ENCODE measurements at places on chromosomes 11 and 22.

DNA sequence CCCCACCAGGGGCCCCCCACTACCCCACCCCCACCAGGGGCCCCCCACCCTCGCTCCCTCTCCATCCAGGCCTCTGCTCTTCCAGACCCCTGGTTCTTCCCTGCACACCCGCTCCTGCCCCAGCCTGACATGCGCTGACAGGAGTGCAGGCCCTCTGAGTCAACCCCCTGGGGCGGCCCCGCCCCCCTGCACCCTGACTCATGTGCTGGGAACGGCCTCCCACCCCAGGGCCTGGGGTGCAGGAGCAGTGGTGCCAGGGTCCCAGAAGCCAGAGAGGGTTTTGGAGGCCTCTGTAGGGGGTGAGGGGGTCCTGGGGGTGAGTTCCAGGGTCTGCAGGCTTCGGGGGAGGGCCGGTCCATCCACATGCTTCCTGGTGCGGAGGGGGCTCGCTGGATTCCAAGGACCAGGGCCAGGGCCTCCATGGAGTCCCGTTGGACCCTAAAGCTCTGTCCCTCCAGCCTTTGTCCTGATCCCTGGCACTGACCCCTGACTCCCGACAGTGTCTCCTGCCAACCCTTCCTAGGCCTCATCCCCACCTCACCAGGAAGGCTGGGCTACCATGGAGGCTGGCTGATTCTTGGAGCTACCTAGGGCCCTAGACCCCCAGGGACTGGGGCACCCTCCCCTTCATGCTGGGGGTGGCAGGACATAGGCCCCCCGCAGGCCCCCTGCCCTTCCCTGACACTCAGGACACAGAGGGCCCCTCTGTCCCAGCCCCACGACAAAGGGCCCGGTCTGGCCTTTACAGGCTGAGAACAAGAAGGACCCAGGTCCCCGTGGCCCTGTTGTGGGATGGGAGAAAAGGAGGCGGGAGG is 583 bp upstream of the PKP3 start:
- no peak for DNase-seq

DNA sequence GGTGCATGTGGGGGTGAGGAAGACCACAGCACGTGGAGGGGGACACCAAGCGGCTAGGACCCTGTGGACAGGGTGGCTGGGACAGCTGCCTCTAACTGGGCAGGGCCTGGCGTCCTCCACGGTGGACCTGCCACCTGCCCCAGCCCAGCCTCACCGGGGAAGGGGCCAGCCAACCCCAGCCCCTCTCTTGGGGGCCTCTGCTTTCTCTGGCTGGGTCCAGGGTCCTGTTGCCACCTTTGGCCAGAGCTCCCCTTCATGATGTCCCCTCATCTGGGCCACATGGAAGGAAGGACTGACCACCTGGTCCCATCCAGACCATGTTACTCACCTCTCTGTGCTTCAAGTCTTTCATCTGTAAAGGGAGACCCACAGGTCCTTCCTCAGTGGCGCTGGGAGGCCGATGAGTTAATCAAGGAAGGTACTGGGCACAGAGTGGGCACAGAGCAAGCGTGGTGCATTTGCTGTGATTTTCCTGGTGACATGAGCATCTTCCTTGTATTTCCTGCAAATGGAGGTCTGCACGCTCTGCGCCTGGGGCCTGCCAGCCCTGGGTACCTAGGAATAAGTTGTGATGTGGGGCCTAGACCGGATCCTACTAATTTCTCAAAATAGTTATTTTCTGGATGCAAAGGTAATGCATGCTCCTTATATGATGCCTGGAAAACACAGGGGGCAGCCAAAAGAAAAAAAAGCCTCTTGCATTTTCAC is 538.4 kb downstream of the TBC1D22A start:
- no peak for DNase-seq

- no peak for DNase-seq
These were observed 2.1 kb downstream of the MAPK8IP1 start for GRCh38 chr11:45887587-45887986.

DNA sequence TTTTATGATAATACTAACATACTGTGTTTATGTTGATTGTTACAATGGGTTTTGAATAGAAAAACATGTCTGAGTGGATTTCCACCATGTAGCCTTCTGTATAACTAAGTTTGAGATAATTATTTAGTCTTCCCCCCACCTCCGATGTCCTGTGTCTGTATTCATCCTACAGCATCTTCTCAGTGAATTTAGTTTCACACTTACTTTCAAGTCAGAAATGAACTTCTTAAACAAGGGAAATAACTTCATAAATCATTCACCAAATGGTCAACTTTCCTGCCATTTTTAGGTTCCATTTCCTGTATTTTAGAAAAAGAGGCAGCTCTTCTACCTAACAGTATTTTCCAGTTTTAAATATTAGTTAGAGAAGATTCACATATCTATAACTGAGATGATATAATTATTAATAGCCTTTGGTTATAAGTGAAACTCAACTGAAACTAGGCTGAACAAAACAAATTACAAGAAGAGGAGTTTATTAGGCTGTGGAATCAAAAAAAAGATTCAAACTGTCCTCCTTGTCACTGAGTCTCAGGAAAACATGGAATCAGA is 3.5 kb downstream of the OR51B5 start:
- no peak for DNase-seq

- no peak for DNase-seq
These were observed 74.7 kb downstream of the NARS2 start for GRCh38 chr11:78499971-78500370.

- no peak for DNase-seq
These were observed 37.1 kb upstream of the HORMAD2 start for GRCh38 chr22:30043161-30043560.

- no peak for DNase-seq
These were observed 813.3 kb downstream of the OPCML start for GRCh38 chr11:132718711-132719671.

DNA sequence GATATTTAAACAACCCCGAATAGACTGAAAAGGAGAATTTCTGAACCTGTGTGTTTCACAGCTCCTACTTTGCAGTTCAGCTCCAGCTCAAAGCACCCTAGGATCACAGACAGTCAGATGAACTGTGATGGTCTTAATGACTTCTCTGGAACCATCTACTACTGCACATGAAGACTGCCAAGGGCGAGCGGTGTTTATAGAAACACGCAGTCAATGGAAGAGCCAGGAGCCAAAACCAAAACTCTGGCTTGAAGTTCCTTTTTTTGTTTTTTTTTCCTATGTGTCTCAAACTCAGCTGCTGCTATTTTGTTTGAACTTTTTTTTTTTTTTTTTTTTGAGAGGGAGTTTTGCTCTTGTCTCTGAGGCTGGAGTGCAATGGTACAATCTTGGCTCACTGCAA is 382.6 kb upstream of the SYN3 start:
- no peak for DNase-seq

DNA sequence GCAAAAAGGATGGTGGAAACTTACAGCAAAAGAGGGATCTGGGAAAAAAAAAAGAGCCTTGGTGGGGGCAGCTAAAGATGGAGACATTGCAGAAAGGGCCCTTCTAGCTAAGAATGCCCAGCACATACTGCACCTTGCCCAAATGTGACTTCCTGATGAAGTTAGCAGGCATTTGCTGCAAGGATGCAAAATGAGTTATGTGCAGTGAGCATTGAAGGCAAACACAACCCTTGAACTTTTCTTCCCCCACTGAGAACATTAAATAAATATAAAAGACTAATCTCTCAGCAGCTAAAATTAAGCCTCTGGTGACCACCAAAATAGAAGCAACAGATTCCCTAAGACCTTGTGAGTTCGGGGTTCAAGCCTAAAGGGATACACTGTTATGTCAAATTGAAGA is 129.9 kb downstream of the ARL14EP start:
- no peak for DNase-seq

- DNase-seq, result no peak
These were observed 3.5 kb downstream of the H19 start for GRCh38 chr11:1994121-1994520.

DNA sequence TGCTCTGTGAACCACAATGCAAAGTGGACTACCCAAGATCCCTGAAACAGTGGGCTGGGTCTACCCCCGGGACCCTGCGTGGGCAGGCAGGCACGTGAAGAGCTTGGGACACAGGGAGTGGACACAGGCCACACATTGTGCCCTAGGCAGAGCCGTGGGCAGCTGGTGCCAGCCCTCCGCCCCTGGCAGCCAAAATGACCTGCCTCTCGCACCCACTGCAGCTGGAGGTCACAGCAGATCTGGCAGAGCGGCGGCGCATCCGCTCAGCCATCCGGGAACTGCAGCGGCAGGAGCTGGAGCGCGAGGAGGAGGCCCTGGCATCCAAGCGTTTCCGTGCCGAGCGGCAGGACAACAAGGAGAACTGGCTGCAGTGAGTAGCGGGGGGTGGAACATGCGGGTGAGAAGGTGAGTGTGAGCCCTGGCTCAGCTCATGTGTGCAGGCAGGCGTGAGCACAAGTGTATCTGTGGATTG is 6.7 kb downstream of the SMTN start:
- DNase-seq, result no peak

DNA sequence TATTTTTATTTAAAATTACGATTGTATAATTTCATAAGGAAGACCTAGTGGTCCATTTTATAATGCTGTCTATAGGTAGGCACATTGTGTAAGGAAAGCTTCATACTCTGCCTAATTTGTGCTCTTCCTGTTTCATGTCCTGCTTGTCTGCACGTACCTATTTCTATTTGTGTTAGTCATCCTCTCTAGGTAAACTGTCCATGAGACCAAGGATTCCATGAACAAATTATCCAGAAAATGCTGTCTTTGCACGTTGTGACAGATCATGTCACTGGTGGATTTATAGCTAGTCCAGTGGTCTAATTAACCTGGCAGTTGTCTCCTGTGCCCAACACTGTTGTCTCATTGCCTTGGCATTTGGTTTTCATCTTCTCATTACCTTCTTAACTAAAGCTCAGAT is 44.7 kb downstream of the DNAJC24 start:
- no peak for DNase-seq

- peak; percentile 22 for DNase-seq
These were observed 673 bp upstream of the PANX2 start for GRCh38 chr22:50169774-50170341.

Measured in COR-L47 (cell line).